ENCODE measurements at places on chromosomes 3 and 15.

DNA sequence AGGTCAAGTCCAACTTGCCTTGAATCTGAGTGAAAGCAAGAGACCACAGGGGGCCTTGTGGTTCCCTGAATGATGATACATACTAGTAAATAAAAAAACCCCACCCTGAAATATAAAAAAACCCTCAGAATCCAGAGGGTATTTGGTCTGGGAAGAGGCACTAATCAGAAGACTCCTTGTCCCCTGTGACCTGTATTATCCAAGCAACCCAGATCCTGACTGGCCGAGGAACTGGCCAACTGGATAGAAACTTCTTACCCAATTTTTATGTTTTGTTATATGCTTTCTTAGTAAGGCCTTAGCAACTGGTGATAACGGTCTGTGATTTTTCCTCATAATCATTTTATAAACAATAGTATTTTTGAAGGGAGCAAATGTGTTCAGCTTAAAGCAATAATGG lies 17.5 kb downstream of the ABI3BP start:
- no peak for DNase-seq

DNA sequence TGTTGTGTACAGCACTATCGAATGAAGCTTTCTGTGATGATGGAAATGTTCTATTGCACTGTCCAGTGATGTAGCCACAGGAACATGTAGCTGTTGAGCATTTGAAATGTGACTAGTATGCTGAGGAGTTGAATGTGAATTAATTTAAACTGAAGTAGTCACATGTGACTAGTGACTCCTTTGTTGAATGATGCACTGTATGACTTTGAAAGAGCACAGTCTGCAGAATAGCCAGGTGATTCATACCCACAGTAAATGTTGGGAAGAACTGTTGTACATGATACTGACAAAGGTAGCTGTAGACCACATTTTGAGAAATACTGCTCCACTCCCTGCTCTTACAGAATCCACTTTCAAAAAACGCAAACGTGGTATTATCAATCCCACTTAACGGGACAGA lies 34.0 kb upstream of the ACTL6A start:
- DNase-seq = no peak

- DNase-seq = no peak
Observed at GRCh38 chr15:80878867-80879250, 99.7 kb downstream of the CEMIP start.

- DNase-seq = no peak
Observed at GRCh38 chr15:92159481-92159880, 234.2 kb upstream of the ST8SIA2 start.

GRCh38 chr3:179168918-179169317 lies 20.8 kb downstream of the PIK3CA start:
- no peak for DNase-seq
